NCI-H524 (cell line): ENCODE measurements at places on chromosomes 16 and 17.

DNA sequence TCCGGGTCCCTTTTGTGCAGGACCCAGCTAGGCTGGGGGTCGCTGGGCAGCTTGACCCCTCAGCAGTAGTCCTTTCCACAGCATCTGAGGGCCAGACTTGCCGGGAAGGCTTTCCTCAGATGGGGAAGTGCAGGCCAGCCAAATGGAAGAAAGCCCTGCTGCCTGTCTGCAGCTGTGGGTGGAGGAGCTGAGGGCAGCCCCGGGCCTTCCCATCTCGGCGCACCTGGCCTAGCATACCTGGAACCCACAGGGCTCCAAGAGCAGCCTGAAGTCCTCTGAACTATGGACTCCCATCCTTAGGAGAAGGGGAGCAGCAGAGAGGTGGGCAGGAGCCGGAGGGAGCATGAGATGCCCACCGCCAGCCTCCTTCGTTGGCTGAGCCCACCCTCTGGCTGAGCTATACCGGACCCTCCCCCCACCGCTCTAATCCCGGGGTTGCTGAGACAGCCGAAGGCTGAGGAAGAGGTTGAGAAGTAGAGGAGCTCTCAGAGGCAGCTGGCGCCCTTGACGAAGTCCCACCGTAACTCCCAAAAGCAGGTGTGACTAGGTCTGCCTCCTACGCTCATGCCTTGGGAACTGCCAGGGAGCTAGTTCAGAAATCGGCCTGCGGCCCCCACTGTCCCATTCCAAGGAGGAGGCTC is 13.2 kb downstream of the UBALD2 start:
- no peak for DNase-seq

GRCh38 chr17:64723781-64724180 is 61.7 kb upstream of the SMURF2 start:
- no peak for DNase-seq

DNA sequence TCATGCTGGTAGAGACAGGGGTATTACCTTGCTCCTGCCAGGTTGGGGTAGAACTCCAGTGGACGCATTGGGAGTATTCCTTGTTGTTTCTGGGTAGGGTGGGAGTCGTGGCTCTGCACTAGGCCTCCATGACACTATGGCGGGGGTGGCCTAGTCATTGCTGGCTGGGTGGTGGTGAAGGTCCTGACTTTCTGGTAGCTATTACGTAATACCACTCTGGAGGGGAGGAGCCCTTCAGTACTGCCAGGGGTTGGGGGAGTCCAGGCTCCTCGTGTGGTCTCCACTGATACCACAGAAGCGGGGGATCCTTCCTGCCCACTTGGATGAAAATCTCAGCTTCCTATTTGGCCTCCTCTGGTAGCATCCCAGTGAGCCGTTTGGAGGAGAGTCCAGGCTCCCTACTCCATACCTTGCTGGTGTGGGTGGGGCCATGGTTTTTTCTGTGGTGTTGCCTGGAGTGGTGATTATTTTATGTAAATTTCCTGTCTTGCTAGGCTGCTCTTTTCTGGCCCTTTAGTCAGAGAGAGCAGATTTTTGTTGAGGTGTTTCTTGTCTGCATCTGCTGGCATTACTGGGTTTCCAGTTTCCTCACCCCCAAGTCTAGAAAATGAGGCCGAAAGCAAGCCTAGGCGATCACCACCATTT is 65.8 kb upstream of the GNG13 start:
- no peak for DNase-seq

- DNase-seq: no peak
These were observed 55.8 kb downstream of the TMEM186 start for GRCh38 chr16:8741636-8742035.

DNA sequence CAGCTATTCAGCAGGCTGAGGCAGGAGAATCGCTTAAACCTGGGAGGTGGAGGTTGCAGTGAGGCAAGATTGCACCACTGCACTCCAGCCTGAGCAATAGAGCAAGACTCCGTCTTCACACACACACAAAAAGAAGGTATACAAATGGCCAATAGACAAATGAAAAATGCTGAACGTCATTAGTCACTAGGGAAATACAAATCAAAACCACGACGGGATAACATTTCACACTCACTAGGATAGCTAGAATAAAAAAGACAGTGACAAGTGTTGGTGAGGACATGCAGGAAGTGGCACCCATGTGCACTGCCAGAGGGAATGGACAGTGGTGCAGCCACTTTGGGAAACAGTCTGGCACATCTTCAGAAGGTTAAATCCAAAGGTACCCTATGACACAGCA is 172.9 kb downstream of the FTO start:
- DNase-seq: no peak

DNA sequence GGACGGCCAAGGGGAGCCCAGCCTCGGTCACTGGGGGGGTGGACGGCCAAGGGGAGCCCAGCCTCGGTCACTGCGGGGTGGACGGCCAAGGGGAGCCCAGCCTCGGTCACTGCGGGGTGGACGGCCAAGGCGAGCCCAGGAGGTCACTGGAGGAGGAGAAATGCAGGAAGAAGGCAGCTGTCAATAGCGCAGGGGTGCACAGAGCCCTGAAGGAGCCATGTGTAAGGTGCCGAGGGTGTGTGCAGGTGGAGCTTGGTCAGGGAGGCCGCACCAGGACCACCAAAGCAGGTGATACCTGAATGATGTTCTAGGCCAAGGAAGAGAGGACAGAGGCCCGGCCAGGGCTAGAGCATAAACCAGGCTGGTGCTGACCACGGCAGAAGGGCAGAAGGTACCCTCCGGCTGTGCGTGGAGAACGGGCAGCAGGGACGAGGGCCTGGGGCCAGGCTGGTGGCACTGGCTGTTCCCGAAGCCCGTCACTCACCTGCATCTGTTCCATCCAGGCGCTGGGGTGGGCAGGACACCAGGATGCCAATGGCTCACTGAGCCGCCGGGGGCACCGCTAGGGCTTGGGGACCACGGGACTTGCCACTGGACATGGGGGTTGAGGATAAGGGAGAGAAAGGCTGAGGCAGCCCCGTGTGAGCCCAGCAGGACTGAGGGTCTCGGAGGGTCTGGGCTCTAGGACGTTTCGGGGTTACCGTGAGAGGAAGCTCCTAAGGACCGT is 5.9 kb upstream of the CCDC57 start:
- DNase-seq: no peak

GRCh38 chr17:42117397-42118125 is 3.6 kb downstream of the KAT2A start:
- no peak for DNase-seq

DNA sequence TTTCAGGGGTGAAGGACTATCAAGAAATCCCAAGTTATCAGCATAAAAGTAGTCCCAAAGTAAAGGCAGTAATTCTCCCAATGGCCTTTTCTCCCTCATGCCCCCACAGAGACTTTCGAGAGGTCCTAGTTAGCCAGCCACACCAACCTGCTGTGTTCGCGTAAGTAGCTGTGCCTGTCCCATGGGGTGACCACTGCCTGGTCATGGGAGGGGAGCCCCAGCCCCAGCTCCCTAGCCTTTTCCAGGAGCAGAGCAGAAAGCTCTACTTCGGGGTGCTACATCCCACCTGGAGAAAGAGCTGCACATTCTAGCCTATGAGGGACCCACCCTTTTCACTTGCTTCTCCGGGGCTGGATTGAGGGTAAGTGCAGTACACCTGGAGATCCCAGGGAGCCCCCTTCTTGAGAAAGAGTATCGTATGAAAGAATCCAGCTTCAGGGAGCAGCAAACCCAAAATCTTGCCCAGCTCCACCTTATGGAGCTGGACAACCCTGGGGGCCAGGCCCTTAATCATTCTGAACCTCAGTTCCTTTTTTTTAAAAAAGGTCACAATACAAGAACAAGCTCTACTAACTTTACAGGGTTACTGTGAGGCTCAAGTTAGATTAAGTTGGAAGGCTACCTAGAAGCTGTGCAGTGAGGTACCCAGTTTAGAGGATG is 8.6 kb upstream of the SOST start:
- no peak for DNase-seq
